ENCODE measurements at places on chromosomes 4 and X.

GRCh38 chrX:40514376-40514775 lies 66.4 kb upstream of the ATP6AP2 start:
- no peak for DNase-seq

GRCh38 chrX:32451954-32452695 lies 759.2 kb downstream of the DMD start:
- DNase-seq, result no peak

GRCh38 chr4:104942990-104943743 lies 203.5 kb upstream of the TET2 start:
- DNase-seq, result no peak

GRCh38 chrX:12771445-12772069 lies 19.7 kb upstream of the PRPS2 start:
- DNase-seq, result peak; percentile 3

DNA sequence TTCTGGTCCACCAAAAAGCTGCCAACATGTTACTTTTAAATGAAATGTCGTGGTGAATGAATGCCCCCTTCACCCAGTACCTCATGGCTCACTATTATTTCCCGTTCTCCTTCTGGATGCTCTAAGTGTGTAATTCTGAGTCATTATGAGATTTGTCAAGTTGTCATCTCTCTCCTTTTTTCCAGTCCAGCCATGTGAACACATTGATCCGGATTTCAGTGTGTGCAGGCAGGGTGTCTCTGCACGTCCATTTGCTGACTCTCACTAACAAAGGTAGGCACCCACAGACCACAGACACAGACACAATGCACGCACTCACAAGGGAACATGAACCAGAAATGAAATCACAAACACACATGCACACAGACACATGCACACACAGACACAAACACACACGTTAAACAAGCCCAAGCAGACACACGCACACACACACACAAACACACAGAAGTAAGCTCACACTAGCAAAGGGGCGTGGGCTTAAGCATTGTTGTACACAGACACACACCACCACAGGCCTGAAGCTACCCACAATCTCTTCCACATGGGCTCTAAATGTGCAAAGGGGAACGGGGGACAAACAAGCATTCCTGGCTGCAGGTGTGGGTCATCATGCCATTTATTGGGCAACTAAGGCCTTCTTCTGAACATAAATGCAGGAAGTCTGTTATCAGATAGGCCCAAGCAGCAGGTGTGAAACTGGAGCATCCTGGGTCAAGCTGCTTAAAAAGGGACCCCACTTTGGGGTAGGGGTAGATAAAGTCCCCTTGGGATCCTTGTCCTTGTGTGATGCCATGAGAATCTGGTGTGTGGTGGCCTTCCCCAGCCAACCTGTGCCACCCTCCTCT lies 58.1 kb downstream of the NBDY start:
- DNase-seq, result no peak

DNA sequence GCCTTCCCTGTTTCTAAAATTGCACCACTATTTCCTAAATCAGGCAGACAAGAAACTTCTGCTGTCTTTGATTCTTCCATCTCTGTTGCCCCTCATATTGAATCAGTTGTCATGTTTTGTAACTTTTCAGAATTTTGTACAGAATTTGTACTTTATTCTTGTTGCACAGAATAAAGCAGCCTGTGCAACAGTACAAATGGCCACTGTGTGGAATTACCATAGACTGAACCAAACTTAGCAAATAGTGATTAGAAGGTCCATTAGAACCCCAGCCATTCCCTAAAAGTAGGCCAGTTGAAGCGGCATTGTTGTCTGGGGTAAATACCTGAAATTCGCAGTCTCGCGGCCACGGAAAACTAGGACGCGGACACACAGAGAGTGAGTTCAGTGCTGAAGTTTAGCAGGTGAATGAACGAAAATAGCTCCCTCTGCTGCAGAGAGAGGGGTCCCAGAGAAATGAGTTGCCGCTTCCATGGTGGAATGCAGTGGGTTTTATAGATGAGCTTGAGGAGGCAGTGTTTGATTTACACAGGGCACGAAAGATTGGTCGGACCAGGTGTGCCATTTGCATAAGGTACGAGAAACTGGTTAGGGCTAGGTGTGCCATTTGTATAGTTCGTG lies 71.8 kb downstream of the C4orf33 start:
- DNase-seq, result no peak

- no peak for DNase-seq
Measured at GRCh38 chr4:75412746-75413145, 101.5 kb downstream of the RCHY1 start.

GRCh38 chr4:1004557-1005485 lies 6.6 kb upstream of the FGFRL1 start:
- DNase-seq, result no peak

DNA sequence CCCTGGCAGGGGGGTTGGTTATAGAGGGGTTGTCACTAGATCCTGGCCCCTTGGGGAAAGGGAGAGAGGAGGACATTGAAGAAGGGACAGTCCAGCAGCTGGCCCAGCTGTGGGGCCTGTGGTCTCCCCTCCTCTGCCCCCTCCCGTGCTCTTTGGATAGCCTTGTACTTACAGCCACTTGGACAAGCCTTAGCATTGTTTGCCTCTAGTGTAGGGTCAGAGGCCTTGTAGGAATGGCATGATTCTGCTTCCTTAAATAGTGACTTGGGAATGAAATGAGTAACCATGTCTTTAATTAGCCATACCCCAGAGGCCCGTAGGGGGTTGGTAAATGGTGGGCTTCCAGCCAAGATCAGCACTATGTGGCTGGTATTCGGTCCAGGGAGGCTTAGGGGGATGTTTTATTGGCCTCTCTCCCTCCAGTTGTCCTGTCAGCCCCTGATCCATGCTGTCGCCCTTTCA lies 230.6 kb downstream of the PTTG2 start:
- peak; percentile 23 for DNase-seq

GRCh38 chr4:164821711-164822110 lies 55.3 kb upstream of the APELA start:
- DNase-seq, result no peak
